ENCODE measurements at places on chromosomes 1 and 21. TPM values are rescaled to one million over a fixed set of nuclear protein-coding genes. Genes with fewer than 3 reads are reported as not detected.

GRCh38 chr21:37631319-37632117 is 264.9 kb downstream of the DYRK1A start:
- no peak for DNase-seq

GRCh38 chr1:244865028-244865371 is 657 bp upstream of the HNRNPU start:
- peak; percentile 55 for DNase-seq

Gene SLC45A3
- 5.8 TPM for total RNA-seq

Gene HAO2
- 0.21 TPM for total RNA-seq

Gene GRIK3
- not detected for total RNA-seq
